ENCODE measurements at places on chromosomes 2 and 18.

GRCh38 chr2:239003624-239004273 is 155.9 kb downstream of the TWIST2 start:
- DNase-seq, result peak; percentile 24

GRCh38 chr2:70095720-70096670 is 8.7 kb downstream of the PCBP1 start:
- DNase-seq, result no peak

DNA sequence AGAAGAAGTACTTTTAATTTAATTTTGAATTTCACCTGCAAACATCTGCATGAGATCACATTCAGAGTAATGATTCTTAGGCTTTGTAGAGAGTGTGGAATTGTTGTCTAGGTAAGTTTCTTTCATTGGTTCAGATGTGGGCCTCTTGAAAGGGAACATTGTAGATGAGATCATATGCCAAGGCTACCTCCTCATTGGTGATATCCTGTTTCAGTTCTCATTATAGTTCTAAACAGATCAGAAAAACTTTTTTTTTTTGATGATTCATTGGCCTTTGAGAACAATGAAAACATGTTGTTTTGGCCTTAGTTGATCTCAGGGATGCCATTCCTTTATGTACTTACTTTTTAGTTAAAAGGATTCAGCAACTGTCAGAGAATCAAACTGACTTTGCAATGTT is 44.5 kb downstream of the EML6 start:
- DNase-seq, result no peak

GRCh38 chr2:216057688-216058193 is 23.9 kb downstream of the PECR start:
- DNase-seq, result no peak

DNA sequence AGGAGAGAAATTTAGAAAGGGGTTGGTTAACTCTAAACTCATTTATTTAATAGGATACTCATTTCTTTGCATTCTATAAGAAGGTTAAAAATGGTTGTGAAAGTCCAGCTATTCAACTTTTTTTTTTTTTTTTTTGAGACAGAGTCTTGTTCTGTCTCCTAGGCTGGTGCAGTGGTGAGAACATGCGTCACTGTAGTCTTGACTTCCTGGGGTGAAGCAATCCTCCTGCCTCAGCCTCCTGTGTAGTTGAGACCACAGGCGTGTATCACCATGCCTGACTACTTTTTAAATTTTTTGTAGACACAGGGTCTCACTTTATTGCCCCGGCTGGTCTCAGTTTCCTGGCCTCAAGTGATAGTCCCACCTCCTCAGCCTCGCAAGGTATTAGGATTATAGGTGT is 11.9 kb downstream of the ELP2 start:
- DNase-seq, result no peak

DNA sequence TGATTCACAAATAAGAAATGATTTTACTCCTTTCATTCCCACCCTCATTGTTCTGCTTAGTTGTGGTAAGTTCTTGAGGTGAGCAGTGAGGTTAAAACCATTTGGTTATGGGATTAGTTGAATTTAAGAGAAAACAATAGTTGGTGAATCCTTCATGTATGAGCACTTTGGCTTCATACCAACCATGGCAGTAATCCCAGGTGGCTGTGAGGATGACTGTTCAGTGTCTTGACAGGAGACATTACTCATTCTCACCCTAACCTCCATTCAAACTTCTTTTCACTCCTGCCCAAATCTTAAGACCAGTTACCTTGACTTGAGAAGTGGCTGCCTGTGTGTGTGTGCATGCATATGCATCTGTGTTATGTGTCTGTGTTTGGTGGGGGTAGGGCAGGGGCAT is 143.1 kb downstream of the SETBP1 start:
- DNase-seq, result no peak

DNA sequence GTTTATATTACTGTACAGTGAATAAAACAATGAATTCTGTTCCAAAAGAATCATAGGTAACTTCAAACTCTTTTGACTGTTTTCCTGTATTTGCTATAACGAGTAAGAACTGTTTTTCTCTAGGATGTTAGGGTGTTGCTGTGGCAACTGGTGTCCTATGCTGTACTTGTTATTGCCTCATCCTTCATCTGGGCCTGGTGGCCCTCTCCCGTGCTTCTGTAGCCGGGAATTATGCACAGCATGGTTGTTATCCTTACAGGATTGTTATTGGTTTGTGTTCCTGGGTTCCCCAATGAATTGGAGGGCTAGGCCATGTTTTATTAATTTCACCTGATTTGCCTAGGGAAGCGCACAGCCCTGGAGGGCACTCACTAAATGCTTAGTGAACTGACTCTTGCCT is 279.2 kb downstream of the PTPRM start:
- no peak for DNase-seq

- DNase-seq, result no peak
Observed at GRCh38 chr2:163774862-163775261, 39.1 kb upstream of the FIGN start.

- no peak for DNase-seq
Observed at GRCh38 chr2:230784795-230785194, 72.2 kb downstream of the CAB39 start.

DNA sequence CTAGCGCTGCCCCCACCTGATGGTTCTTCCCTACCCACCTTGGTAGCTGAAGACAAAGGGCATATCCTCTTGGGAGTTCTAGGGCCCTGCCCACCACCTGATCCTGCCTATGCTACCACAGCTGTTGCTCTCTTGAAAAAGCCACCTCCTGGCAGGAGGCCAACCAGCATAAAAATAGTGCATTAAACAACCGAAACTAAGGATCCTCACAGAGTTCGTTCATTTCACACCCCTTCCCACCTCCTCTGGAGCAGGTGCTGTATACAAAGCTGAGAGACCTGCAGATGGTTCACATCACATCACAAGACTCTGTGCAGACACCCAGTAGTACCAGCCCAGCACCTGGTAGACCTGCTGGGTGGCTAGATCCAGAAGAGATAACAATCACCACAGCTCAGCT is 1348.0 kb upstream of the TMEFF2 start:
- no peak for DNase-seq

DNA sequence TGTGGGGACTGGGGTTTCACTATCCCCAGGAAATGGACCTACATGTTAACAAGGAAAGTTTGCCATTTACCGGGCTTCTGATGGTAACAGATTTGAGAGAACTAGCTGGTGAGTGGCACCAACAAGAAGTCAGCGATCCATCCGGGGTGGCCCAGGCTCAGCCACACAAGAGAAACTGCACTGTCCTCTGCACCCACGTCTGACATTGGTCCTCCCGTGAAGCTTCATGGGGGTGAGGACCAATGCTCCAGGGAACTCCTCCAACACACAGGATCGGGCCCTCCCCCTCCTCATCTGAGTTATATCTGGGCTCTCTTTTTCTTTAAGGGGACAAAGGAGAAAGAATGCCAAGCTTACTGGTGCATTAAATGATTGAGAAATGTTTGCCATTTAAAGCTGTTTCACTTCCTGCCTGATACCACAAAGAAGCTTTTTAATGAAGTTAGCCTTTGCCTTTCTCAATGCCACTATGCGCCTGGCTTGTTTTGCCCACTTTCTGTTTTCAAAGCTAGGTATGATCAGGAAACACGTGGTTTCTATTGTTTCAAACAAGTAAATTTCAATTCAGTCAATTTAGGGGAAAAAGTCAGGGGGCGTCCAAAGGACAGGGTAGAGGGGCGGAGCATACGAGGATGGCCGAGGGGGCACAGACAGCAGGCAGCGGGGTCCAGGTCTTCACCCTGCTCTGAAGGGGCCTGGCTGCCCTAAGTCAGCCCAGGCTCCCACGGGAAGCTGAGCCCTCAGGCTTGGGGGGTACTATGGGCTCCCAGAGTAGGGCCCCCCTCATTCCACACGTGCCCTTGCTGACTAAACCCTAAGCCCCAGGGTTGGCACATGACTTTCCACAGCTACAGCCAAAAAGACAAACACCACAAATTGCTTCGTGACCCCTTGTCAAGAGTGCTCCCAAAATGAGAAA is 204.0 kb upstream of the ID2 start:
- DNase-seq, result no peak

DNA sequence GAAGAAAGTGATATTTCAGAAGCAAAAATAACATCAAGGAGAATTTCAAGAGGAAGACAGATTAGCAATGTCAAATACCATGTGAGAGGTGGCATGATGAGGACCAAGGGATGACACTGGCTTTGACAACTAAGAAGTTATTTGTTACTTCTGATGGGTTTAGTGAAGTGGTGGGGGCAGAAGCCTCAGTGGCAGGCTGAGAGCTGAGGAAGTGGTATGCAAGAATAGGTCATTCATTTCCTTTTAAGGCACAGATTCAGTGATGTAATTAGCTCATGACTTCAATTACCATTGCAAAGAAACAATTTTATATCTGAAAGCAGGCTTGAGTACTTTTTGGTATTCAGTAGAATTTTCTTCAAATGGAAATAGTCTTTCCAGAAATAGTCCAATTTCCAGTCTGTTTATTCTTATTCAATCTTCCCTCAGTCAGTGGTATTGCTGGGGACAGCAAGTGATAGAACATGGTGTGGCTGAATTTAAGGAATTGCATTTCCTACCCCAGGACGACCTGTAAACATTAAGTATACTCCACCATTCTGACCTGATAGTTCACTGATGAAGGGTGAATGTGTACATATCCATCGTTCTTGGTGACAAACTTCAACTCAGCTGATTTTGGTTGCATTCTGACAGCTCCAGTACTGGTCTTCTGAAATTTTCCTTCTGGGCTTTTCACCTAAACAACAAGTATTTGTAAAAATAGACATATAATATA is 28.2 kb downstream of the GEMIN6 start:
- no peak for DNase-seq

DNA sequence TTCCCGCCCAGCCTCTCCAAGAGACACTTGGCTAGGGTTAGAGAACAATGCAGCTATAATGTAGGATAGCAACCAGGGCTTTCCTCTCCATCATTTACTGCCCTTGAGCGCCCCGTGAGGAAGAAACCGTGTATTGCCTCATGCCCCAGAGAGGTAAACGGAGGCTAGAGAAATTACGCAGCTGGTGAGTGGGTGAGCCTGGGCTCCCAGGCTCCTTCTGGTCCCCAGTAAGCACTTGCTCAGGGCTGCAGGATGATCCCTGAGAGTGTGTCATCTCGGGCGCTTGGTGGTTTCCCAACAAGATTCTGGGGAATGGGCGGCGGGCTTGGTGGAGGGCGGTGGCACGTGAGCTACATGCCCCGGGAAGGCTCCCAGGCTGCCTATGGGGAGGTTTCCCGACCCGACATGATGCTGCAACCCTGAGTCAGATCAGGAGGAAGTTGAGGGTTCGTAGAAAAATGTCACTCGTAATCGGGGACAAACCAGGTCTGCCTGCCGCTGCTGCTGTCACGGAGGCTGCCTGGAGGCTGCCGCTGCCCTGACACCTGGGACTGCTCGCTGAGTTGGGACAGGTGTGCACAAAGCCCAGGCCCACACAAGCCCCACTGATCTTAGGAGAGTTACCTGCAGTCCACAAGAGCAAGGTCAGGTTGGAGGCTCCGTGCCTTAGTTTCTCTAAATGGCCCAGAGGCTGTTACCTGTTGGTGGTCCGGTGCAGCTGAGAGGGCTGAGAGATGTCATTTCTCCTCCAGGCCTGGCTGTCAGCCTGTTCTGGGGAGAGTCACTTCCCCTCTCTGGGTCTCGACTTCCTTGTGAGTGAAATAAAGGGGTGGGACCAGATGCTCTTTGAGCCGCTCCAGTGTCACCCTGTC is at the start of gene GPR55:
Gene GPR55 (minus strand): TSS at position 773 of the 872 bp plus-strand sequence. CDS start 14,280 bp downstream, outside the sequence.
- peak; percentile 69 for DNase-seq

DNA sequence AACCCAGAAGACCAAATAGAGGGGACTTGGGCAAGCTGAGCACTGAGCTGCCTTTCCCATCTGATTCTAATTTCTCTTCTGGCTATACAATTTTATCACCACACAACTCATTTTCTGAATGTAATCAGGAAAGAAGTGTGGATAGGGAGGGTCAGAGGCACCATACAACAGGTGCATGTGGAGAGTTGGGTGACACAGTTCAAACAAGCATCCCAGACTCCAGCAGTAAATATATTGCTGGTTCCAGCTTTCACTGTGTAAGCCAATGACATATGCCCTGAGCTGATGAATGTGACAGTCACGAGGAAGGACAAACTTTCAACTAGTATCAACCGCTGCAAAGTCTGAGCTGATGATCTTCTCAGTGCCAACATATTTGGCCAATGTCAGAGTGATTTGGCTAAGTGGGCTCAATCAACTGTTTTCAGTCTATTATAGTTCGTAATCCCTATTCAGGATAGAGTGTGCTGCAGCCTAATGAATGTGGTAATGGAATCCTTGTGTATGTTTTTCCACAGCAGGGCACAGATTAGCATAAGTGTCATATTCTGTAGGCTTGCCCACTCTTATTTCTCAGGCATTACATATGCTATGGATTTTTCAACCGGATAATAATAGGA is 109.9 kb upstream of the MEIS1 start:
- DNase-seq, result no peak

- DNase-seq, result no peak
Observed at GRCh38 chr2:110157153-110157793, 41.7 kb upstream of the MALL start.

- DNase-seq, result no peak
Observed at GRCh38 chr18:8711736-8712135, 6.4 kb downstream of the MTCL1 start.

DNA sequence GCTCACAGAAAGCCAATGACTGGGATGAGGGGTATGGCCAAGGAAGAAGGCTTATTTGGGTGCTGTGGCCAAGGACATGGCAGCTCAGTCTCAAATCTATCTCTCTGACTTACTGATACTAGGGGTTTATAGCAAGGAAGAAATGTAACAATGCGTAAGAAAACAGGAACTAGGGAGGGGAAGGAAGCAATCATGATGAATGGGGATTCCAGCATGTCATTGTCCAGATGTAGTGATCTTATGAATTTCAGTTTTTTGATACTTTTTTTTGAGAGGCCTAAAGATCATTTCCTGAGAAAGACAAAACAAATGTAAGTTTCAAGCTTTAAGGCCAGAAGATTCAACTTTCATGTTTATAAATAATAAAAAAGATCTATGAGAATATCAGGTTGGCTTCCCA is 298.6 kb upstream of the FAM98A start:
- DNase-seq, result no peak

DNA sequence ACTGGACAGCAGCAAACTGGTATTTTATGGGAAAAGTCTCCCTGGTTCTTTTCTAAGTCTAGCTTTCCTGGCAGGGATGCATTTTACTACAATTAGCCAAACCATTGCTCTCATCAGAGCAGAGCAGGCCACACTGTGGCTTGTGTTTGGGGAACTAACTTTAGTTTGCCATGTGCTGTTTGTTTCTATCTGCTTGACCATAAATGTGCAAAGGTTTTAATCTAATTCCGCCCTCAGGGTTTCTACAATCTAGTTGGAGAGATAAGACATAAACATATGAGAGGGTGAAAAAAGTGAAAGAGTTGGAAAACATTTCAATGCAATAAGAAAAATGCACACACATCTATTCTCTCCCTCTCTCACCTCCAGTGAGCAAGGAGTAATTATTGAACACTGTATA is 86.9 kb upstream of the MAPK4 start:
- no peak for DNase-seq

- DNase-seq, result no peak
Observed at GRCh38 chr2:99890568-99891427, 251.6 kb downstream of the AFF3 start.

DNA sequence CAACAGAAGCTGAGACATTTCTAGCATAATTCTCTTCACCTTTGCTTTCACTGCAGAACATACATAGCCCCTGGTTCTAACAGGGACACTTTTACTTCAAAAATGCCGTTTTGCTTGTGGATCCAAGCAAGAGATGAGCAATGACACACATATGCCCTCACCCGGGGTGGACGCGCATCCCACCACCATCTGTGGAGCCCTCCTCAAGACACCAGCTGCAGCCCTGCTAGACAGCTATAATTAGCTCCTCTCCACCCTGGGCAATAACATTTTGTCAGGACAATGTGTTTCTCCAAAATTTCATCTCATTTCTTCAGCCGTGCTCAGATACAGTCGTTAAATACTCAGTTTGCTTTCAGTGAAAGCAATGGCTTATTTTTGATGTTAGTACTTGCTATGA is 368.7 kb upstream of the RAB6C start:
- no peak for DNase-seq
